ENCODE measurements at places on chromosomes 13 and 19.

GRCh38 chr19:3798137-3798536 is 12.0 kb upstream of the MATK start:
- no peak for DNase-seq

DNA sequence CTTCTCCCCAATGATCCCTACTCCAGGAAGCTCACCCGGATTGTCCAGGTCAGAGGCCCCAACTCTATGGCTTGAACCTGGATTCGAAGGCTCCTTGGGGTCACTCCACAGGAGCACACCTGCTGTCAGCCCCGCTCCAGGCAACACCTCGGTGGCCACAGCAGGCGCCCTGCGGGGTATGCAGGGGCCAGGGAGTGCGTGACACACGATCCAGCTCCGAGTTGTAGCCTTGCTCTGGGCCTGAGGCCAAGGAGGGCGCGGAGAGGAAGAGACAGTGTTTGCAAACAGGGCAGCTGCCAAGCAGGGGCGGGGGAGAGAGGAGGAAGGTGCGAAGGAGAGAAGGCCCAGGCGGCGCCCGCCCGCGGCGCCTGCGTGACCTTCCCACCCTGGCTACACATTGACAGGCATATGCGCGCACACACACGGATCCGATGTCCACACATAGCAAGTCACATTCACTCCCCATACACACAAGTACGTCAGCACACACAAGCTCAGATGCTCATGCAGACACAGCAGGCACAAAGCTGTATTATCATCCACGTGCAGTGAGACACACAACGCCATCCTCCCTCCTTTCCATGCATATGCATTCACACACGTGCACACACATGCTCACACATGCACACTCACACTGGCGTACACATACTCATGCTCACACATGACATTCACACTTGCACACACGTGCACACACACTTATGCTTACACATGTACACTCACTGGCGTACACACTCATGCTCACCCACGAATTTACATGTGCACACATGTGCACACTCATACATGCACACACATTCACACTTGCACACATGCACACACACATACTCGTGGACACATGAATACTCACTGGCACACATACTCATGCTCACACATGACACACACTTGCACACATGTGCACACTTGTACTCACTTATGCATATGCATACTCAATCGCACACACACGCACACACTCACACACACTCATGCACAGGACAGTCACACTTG is 10.4 kb downstream of the SBK2 start:
- DNase-seq = no peak

- DNase-seq = no peak
Observed at GRCh38 chr13:92739306-92739818, 487.2 kb upstream of the GPC6 start.

DNA sequence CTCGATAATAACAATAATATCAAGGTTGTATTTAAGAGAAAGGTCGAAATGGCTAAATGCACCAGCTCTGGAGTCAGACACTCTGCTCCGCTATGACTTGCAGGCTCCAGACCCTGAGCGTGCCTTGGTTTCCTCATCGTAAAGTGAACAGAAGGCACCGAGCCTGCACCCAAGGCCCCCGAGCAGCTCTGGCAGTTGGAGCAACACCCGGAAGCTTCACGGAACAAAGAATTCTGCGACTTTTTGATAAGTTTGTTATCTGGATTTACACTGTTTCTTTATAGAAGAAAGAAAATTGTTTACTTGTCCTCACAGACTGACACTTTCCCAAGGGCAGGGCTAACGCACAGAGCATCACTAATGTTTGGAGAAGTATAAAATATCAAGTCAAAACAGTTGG is 4.4 kb downstream of the GRTP1 start:
- no peak for DNase-seq

DNA sequence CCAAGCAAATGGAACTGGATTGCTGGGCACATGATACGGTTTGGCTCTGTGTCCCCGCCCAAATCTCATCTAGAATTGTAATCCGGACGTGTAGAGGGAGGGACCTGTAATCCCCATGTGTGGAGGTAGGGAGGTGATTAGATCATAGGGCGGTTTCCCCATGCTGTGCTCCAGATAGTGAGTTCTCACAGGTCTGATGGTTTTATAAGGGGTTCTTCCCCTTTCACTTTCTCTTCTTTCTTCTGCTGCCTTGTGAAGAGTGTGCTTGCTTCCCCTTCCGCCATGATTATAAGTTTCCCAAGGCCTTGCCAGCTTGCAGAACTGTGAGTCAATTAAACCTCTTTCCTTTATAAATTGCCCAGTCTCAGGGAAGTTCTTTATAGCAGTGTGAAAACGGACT is 32.6 kb upstream of the MTIF3 start:
- no peak for DNase-seq

GRCh38 chr13:96274046-96274445 is 184.1 kb downstream of the HS6ST3 start:
- no peak for DNase-seq

DNA sequence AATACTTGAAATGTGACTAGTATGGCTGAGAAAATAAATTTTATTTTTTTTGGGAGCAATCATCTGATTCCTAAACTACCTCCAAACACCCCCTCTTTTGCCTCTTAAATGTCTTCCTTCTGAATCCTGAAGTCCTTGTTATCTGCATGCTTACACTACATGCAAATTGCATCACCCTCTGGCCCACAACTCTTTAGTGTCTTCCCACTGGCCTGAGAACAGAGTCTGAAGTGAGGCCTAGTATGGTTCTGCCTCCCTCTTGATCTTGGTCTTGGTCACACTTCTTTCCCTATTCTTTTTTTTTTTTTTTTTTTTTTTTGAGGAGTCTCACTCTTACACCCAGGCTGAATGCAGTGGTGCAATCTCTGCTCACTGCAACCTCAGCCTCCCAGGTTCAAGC is 4.8 kb downstream of the ZNF558 start:
- DNase-seq = no peak

DNA sequence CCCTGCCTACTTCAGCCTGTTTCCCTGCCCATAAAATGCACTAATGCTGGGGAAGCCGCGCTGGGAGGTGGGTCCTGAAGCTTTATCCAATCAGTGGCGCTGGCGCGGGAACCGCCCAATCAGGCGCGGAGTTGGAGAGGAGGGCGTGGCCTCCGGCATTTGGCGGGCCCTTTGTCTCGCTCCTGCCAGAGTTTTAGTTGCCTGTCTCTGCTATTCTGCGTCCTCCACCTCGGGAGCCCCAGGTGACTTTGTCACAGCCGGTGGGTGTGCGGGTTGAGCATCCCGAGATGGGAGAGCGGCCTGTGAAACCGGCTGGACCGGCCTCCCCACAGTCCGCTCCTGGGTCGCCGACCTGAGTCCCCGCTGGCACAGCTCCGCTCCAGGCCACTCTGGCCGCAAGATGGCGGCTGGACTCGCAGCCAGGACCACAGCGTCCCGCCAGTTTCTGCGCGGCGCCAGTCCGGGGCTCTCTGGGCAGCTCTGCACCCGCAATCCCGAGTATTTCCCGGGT is 30.7 kb upstream of the ZNF429 start:
- peak; percentile 59 for DNase-seq

- no peak for DNase-seq
Observed at GRCh38 chr19:50312967-50313811, 16.0 kb downstream of the KCNC3 start.

DNA sequence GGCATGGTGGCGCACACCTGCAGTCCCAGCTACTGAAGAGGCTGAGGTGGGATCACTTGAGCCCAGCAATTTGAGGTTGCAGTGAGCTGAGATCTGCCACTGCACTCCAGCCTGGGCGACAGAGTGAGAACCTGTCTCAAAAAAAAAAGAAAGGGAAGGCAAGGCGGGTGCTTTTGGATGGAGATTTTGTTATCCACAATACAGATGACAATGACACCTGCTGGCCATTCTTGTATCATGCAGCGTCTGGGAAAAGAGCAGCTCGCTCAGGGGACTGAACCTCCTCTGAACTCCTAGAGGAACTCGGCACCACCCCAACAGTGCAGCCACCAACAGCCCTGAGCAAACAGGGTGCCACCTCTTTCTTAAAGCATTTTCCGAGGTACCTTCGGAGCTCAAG is 22.8 kb downstream of the HAUS8 start:
- no peak for DNase-seq

GRCh38 chr19:13843104-13843921 is 33.6 kb upstream of the NANOS3 start:
- DNase-seq = no peak

DNA sequence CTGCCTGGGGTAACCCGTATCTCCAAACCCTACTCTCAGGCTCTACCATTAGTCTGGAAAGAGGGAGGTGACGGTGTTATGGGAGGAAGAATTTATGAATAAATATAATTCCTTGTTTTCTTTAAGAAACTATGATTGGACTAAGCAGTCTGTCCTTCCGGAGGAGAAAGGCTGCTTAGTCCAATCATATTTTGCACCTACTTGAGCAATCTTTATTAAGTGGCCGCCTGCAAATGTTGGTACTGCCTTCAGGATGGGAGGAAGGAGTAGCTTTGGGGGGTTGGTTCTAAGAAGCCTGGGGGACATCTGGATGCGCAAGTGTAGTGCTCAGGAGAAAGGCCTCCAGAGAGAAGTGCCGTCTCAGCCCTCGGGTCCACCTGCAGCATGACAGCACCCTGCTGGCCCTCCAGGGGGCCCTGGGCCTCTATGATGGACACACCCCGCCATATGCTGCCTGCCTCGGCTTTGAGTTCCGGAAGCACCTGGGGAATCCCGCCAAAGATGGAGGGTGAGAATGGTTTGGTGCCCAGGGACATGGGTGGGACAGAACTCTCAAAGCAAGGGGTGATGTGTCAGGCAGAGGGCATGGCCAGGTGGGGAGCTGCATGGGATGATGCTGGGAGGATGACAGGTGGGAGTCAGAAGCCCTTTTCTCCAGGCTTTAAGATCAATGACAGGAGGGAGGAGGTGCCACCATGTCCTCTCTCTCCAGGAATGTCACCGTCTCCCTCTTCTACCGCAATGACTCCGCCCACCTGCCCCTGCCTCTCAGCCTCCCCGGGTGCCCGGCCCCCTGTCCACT is 4.1 kb downstream of the ACP4 start:
- no peak for DNase-seq

DNA sequence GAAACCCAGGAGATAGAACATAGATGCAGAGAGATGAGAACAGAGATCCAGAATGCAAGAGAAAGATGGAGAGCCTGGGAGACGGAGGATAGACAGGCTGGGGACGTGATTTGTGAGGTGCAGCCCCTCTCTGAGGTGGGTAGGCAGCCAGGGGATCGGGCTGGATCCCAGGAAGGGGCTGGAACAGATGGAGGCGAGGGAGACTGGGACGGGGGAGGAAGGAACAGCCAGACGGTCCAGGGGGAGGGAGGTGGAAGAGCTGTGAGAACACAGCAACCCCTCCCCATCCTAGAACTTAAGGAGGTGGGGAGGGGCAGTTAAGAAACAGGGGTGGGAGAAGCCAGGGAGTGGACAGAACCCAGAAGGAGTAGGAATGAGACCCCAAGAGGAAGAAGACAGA is 3.1 kb downstream of the SLC17A7 start:
- DNase-seq = no peak

DNA sequence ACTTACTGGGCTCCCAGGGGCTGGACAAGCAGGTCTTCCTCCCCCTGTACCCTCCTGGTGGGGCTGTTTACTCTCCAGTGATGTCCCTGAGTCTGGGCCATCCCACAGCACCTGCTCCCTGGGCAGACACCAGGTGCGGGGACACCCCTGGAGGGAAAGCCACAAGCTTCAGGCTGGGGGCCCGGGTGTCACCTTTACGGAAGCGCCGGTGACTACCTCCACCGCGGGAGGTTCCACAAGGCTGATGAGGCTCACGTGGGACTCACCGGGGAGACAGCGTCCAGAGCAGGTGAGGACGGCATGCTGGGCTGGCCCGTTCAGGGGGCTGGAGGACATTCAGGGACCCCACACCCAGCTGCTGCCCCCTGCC is 24.9 kb downstream of the NFILZ start:
- DNase-seq = no peak

- DNase-seq = no peak
Observed at GRCh38 chr19:17424743-17425365, 5.0 kb downstream of the MVB12A start.

- DNase-seq = no peak
Observed at GRCh38 chr19:36106441-36106840, 4.5 kb upstream of the OVOL3 start.

- no peak for DNase-seq
Observed at GRCh38 chr13:46615888-46616531, 63.0 kb downstream of the LRCH1 start.

- no peak for DNase-seq
Observed at GRCh38 chr13:58025821-58026220, 394.3 kb downstream of the PCDH17 start.

GRCh38 chr19:10510301-10510802 is 6.9 kb downstream of the S1PR5 start:
- no peak for DNase-seq

- DNase-seq = no peak
Observed at GRCh38 chr13:35039012-35039411, 96.9 kb downstream of the NBEA start.

GRCh38 chr13:100128373-100128772 is 39.5 kb downstream of the PCCA start:
- no peak for DNase-seq

DNA sequence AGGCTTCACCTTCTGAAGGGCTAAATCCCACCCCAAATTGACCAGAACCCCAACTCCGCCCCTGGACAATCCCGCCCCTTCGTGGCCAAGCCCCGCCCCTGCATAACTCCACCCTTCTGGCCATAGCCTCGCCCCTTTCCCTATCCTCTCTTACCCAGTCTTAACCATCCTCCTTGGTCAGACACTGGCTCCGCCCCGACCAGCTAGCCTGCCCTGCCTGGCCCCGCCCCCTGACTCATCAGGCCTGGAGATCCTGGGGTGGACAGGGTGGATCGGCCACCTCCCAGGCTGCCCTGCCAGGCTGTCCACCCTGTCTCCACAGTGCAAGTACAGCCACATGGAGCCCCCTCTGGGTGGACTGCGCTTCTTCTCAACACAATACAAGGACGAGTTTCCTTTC is 8.0 kb upstream of the ZNF358 start:
- DNase-seq = no peak
